NCI-H524 treated with DMSO at 0.1 percent for 48 hours (cell line): ENCODE measurements at places on chromosomes 1 and 21.
A peak's percentile ranks its signal among the peaks of the same experiment; 100 is the strongest.

GRCh38 chr1:192654591-192655251, 18.8 kb downstream of the RGS13 start:
- DNase-seq: no peak

GRCh38 chr1:162550925-162551324, 10.6 kb upstream of the UAP1 start:
- no peak for DNase-seq

- DNase-seq: no peak
These were observed 139.1 kb downstream of the KAZN start for GRCh38 chr1:14737561-14738094.

- peak; percentile 59 for DNase-seq
These were observed 136.9 kb upstream of the L1TD1 start for GRCh38 chr1:62057641-62058290.

DNA sequence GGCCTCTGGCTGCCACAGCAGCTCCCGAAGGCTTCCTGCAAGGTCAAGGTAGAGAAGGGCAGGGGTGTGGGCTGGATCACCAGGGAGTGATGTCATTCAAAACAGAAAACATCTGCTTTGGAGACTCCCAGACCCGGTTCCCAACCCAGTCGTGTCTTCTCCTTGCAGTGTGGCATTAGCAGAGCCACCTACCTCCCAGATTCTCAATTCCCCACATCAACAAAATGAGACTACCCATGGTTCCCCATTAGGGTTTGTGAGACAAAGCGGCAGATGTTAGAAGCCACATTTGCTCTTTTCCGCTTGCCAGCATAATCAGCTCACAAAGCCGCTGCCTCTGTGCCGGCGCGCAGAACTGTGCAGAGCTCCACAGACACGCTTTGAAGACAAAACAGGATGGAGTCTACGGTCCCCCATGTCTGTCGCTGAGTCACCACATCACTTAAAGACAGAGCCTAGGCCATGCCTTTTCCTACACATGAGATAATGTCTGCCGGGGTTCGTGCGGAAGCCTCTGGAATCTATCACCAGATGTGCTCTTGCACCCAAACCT, 12.5 kb downstream of the KIF17 start:
- DNase-seq: no peak

DNA sequence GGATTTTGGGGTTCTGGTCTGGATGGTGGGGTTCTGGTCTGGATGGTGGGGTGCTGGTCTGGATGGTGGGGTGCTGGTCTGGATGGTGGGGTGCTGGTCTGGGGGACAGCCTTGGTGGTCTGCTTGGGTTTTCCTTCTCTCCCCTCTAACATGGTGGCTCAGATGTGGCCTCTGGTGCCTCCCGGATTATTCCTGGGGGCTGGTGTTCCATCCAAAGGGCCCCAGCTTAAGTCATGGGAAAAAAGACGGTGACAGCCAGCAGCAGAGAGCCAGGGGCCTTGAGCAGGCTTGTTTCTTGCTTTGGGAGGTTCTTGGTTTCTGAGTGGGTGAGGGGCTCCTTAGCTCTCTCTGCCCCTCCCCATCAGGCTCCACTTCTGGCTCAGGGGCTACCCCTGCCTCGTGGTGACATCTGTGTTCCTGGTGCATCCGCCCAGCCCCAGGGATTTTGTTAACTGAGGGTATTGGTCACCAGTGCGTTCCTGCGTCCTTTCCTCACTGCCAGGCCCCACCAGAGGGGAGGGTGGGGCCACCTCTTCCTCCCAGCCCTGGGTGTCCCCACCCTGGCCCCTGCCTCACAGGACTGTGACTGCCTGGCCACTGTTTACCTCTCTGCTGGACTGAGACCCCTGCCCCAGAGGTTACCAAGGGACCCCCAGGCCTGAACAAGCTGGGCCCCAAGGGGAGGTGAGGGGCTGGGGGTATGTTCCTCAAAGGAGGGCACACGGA, 43.2 kb upstream of the ACTRT2 start:
- DNase-seq: no peak

DNA sequence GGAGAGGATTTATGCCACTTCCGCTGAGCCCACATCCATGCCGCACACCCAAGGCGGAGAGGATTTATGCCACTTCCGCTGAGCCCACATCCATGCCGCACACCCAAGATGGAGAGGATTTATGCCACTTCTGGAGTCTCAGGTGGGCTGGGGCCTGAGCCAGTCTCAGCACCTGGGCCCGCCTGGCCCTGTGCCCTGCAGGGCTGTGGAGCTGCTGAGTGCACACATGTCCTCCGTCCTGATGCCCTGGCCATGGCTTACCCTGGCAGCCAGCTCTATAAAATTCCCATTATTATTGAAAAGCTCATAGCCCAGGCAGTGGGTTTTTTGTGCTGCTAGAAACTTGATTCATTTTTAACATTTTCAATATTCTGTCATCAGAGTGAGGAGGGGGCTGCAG, 89.8 kb upstream of the TMEM51 start:
- no peak for DNase-seq

DNA sequence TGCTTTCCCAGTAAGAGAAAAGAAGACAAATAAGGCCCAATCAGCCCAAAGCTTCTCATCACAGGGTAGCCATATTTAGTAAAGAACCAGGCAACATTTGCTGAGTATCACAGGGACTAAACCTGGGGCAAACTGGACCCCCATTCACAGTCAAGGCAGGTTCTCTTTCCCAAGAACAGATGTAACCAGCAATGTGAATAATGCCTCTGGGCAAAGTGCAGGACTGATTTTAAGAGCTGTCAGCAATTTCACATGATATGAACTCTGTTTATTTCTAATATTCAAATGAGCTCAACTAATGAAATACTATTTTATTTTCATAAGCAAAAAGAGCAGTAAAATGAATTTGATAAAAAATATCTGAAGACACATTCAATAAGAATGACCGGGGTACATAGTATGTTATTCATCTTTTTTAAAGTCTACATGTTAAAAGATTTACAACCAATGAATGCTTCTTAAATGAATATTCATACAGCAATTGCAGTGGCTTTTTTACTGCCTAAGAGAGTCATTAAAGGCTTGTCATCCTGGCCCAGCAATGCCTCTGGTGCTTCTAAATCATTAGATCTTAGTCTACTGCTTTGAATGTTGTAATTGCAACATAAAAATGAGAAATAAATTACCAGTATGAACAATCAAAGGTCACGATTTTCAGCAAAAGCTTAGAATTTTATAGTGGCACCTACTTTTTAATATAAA, 308.8 kb downstream of the SMYD3 start:
- DNase-seq: no peak

DNA sequence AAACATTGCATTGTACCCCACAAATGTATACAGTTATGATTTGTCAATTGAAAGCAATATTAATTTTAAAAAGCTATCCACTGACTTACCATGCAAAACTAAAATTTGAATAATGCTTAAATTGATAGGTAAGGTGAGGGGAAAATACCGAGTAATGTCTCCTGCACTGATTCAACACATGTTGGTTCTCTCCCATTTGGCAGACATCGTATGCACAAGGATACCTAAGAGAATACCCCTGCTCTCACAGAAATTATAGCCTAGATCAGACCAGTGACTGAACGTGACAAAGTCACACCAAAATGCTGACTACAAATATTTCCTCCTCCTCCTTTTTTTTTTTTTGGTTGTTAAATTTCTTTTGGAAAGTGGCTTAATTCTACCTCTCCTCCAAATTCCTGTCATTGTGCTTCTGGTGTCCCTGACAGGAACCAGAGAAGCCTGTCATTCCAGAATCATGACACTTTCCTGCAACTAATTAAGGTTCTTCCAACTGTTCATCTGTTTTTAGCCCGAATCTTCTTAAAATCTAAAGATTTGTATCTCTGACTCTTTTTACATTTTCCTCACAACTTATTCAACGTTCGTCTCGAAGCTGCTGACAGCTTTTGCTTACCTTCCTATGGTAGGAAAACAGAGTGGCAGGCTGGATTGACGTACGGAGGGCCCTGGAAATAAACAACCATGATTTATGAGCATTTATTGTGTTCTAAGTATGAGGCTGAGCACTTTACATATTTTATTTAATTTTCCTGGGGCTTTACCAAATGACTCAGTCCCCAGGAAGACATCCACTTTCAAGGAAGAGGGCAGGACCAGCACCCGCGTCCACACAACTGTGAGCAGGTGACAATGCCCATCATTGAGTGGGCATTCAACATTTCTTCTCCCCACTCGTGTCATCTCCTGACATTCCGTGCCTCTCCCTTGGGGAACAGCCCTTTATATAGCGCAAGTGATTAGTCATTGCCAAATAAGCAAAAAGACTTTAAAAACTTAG, 57.9 kb upstream of the KCNE2 start:
- no peak for DNase-seq

GRCh38 chr1:110734133-110734680, 59.5 kb upstream of the KCNA3 start:
- DNase-seq: no peak

GRCh38 chr1:63931468-63931867, 157.7 kb downstream of the ROR1 start:
- no peak for DNase-seq

DNA sequence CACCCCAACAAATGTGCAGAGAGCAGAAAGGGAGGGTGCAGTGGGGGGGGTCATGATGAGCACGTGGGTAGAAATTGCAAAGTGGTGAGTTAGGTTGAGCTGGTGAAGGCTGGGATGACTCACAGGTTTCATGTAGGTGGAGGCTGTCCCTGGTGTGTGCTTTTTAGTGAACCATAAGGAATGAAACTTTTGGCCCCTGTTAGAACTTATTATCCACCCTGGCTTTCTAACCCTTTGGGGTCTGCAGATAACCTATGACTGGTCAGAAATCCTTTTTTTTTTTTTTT, 46.9 kb downstream of the DOP1B start:
- DNase-seq: no peak

- DNase-seq: no peak
These were observed 96.0 kb upstream of the BTG3 start for GRCh38 chr21:17708522-17709265.

DNA sequence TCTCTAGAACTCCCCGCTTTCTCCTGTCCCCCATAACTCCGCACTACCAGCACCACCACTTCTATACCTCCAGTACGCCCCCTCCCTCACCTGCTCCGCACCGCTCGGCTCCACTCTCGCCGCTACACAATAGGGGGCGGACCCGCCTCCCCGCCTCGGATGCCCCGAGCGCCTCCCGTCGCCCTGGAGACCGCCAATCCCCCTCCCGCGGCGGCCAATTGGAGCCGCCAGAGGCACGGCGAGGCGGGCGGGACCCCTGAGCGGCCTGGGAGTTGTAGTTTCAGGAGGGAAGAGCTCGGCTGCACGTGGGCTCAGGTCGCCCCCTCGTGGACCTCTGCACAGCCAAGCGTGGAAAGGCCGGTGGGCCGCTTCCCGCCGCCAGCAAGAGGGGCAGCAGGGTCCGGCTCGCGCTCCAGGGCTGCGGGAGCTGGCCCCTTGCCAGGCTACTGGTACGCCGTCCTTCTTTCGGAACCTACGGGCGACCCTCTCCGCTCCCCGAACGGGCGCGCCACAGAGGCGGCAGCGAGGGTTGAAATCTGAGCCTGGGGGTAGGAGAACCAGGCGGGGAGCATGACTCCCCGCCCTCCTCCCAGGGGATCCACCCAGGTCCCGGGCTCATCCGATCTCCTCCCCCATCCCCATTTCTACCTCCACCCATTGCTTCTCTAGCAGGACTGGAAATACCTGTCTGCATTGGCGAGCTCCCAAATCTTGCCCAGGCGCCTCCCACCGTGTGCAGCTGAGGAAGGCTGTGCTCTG, at the start of gene IGSF9:
Gene IGSF9, minus strand, starts transcription at position 131 of the 759 bp plus-strand sequence. CDS start 2,159 bp downstream, outside the sequence.
- DNase-seq: peak; percentile 70

DNA sequence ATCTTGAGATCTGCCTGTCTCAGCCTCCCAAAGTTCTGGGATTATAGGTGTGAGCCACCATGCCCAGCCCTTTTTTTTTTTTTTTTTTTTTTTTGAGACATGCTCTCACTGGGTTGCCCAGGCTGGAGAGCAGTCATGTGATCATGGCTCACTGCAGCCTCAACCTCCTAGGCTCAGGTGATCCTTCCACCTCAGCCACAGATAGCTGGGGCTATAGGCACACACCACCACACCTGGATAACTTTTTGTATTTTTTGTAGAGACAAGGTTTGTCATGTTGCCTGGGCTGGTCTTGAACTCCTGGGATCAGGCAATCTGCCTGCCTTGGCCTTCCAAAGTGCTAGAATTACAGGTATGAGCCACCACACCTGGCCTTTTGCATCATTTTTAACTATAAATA, 17.7 kb upstream of the PRRC2C start:
- no peak for DNase-seq

- DNase-seq: peak; percentile 21
These were observed at the start of gene KCNJ9 for GRCh38 chr1:160081261-160081936. KCNJ9 (plus strand) TSS chr1:160081538; CDS start chr1:160084031, 2,493 bp downstream.

- DNase-seq: no peak
These were observed 884 bp downstream of the PHACTR4 start for GRCh38 chr1:28370239-28371009.

DNA sequence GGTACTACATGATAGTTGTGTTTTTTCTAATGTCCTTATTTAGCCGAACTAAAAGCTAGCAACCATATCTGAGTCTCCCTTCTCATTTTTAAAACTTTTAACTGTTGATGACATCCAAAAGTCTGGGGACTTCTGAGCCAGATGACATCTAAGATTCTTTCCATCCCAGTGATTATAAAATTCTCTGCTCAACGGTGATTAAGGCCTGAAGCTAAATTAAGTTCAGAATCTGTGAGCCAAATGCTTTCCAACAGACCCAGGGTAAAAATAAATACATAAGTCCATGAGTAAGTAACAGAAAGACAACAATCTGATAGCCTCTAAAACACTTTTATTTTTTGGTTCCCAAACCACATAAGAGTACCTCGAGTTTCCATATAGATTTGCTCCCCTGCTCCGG, 13.1 kb upstream of the PTP4A2 start:
- DNase-seq: no peak

GRCh38 chr1:48966583-48966982, 189.9 kb upstream of the BEND5 start:
- no peak for DNase-seq

DNA sequence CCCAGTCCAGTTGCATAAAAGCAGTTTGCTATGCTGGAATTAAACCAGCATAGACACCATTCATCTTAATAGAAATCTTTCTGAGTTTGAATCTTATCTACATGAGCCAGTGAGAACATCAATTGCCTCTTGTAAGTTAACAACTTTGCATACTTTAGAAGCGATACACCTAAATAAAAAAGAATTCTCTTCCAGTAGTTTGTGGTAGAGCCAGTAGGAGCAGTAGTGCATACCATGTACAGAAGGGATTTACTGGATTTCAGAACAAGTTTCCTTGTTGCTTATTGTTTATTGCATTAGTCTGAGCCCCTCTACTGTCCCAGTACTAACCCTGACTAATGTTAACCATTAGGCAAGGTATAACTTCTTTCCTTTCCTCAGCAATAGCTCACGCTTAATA, 313.1 kb downstream of the TGFB2 start:
- DNase-seq: no peak

GRCh38 chr1:22132517-22133235, 10.2 kb downstream of the WNT4 start:
- no peak for DNase-seq

DNA sequence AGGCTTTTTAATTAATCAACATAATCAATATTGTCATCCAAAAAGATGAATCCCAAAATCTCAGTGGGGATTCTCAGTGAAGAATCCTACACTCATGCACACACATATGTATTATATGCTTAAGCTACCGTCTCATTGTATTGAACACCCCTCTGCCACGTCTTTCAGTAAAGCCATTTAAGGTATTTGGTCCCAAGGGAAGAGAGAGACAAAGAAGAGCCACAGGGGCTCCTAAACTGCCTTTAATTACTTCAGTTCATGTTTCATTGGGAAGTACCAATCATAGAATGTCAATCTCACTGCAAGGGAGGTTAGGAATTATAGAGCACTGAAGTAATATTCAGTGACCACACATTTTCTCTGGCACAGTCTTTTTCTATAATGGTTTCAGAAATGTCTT, 388.6 kb upstream of the NEGR1 start:
- DNase-seq: no peak

- no peak for DNase-seq
These were observed 44.7 kb upstream of the ZNF644 start for GRCh38 chr1:91066538-91066937.
